A549 treated with ZK216348 at 1 μM for 4 hours (cell line): ENCODE measurements at places on chromosomes 12 and 14. TPM values are rescaled to one million over a fixed set of nuclear protein-coding genes. Genes with fewer than 3 reads are reported as not detected.

The GEMIN2 gene
- total RNA-seq = 20.5 to 28.6 TPM (median 24.5 TPM) in 5 replicates

The NELL2 gene
- total RNA-seq = not detected in 5 replicates

The MIP gene
- total RNA-seq = not detected in 5 replicates

The PLD4 gene
- total RNA-seq = 0.05 to 0.14 TPM in 2 of 5 replicates, not detected in the others
